NCI-H1694 treated with DMSO at 0.1 percent for 48 hours (cell line): ENCODE measurements at places on chromosomes 7 and 10.

GRCh38 chr7:151051108-151051507 lies 2.8 kb downstream of the ASIC3 start:
- DNase-seq = no peak

- no peak for DNase-seq
Measured at GRCh38 chr10:119917777-119918176, 25.2 kb downstream of the SEC23IP start.

DNA sequence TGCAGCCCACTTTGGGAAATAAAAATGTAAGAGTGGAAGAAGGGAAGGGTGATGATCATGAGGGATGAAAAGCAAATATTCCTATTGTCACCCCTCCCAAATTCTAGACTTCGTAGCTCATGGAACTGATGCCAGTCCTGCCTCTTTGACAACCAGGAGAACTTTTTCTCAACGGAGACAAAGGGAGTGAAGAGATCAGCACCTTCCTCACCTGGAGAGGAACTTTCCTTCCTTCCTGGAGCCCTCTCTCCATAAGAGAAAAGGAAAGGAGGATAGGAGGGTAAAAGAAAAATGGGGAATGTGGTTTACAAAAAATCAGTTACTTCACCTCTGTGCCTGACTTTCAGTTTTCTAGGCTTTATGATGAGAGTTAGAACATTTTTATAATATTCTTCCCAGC lies 3.4 kb downstream of the TBX20 start:
- no peak for DNase-seq

- peak; percentile 38 for DNase-seq
Measured at GRCh38 chr7:148211740-148212151, 378.8 kb upstream of the C7orf33 start.

DNA sequence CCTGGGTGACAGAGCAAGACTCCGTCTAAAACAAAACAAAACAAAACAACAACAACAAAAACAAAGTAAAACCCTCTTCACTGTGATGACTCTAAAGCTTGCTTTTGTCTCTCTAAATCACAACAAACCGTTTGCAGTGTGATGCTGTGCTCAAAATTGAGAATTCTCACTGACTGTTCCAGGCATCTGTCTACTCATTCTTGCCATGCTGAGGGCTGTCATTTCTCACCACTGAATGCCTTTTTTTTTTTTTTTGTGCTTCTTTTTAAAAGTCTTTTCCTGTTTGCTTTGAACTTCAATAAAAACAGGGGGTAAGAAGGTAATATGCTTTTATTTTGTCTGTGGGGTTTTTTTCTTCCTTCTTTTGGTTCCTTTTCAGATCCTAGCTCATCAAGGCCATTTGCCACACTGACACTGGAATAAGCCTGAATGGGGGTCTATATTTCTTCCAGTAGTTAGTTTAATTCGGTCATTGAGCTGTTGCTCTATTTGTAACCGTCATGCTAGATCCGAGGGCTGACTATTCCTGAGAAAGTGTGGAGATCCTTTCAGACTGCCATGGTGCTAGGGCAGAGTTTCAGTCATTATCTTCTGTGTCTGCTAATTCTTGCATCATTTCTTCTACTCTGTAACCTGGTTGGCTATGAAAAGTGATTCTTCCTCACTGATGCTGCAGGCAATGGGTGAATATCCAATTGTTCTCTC lies 10.6 kb downstream of the FAS start:
- no peak for DNase-seq

- DNase-seq = no peak
Measured at GRCh38 chr7:44563171-44563679, 10.5 kb downstream of the DDX56 start.

GRCh38 chr10:17888189-17888588 lies 63.5 kb upstream of the SLC39A12 start:
- DNase-seq = no peak
